ENCODE measurements at places on chromosomes 1 and 21.

DNA sequence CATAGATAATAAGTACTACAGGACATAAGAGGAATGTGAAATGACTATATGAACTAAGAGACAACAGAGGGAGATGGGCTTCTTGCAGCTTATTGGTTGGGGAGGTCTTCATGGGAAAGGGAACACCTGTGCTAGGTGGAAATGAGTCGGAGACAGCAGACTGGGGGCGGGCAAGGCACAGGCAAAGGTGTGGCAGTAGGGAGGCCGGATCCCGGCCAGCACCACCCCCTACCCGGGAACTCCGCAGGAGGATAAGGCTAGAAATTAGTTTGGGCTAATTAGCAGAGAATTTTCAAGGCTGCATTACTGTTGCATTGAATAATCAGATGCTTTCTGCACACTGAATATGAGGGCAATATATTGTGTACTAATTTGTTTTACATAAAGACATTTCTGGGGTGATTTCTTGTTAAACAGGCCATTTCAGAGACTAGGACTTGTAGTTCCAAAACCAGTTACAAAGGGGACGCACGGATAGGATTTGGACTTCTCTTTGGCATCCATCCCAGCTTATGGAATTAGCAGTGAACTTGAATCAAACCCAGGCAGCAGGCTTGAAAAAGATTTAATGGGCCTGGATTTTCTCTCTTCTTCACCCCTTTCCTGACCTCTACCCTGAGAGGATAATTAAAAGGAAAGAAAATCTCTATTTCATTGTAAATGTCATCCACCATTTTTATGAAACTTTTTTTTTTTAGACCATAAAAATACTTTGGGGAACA, 2.2 kb upstream of the HUNK start:
- DNase-seq, result no peak

GRCh38 chr1:54273795-54274163, 73.8 kb downstream of the MRPL37 start:
- DNase-seq, result no peak

GRCh38 chr1:204729516-204729915, 44.0 kb upstream of the LRRN2 start:
- DNase-seq, result no peak

DNA sequence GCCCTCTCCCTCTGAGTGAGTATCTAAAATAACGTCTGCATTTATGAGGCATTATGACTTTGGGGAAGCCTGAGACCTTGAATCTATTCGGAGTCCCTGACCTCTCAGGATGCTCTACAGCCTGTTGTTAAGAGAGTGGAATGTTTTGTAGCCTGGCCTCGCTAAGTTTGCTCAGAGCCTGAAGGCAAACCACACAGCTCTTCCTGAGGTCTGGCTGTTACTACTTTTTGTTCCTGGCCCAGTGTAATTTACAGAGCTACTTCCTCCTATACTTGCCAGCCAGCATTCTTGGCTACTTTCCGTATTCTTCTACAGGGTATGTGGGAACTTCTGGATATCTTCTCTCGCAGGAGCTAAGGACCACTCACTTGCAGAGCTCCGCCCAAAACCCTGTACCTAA, 3.6 kb upstream of the ZMYM4 start:
- DNase-seq, result no peak

DNA sequence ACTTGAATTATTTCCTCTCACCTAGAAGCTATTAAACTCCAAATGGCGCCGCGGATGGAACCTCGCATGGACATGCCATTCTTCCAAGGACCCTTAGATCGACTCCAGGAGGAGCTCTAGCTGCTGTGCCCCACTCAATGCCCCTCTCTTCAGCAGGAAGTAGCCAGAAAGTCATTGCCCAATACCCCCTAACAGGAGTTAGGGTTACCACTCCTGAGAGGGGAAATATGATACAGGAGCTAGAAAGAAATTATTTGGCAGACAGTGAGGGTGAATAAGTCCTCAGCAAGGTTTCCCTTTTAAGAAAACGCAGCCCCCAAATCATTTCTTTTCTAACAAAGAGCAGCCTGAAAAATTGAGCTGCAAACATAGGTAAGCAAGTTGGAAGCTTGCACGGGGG, 28.6 kb downstream of the TFB2M start:
- no peak for DNase-seq

DNA sequence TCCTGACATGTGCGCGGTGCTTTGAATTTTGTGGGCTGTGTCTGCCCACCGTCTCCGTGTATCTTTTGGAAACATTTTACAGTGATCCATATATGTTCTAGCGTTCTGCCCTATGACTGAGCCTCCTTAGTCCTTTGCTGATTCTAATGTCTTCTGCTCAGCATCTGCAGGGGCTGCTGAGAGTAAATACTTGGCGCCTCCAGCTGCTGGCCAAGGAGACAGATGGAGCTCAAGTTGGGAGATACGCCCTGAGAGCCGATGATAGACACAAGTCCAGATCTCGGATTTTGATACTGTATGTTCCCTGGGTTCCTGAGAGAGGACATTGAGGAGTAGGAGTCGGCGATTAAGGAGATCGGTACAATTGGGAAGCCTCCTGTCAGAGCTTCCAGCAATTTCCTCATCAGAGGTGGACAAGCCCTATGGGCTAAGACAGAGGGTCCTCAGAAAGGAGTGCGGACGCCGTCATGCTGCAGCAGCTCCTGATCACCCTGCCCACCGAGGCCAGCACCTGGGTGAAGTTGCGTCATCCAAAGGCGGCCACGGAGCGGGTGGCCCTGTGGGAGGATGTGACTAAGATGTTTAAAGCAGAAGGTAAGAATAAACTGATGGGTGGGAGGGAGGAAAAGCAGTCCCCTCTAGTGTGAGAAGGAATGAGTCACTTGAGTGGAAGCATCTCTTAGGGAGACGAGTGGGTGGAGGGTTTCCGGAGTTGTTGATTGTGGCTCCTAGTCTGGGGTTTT, 390 bp downstream of the ZFP69B start:
- DNase-seq, result peak; percentile 88

- no peak for DNase-seq
Measured at GRCh38 chr1:3441410-3441847, 13.0 kb upstream of the ARHGEF16 start.

DNA sequence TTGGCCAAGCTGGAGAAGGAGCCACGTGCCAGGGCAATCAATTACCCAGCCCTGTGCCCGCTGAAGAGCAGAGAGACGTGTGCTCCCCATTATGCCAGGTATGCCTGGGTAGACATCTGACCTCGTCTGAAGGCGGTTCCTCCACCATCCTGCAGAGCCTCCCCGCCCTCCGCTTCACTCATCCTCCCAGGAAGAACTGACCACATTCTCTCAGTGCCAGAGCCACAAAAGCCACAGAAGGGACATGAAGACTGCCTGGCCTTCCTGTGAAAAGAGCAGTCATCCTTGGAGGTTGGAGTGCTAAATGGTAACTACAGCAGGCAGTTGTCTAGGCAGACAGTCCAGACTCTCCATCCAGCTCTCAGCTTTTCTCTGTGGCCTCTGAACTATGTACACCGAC, 12.0 kb downstream of the SYT2 start:
- no peak for DNase-seq

- DNase-seq, result no peak
Measured at GRCh38 chr1:33088119-33088906, 7.4 kb downstream of the AZIN2 start.

- no peak for DNase-seq
Measured at GRCh38 chr1:163912170-163912884, 590.6 kb downstream of the NUF2 start.

DNA sequence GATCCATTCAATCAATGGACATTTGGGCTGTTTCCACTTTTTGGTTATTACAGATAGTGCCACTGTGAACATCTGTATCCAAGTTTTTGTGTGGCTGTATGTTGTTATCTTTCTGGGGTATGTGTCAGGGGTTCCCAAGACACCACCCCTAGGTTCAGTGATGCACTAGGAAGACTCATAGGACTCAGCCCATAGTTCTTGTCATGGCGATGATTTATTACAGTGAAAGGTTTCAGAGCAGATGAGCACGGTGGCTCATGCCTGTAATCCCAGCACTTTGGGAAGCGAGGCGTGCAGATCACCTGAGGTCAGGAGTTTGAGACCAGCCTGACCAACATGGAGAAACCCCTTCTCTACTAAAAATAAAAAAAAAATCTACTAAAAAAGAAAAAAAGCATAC, 64.1 kb downstream of the MAN1C1 start:
- no peak for DNase-seq

DNA sequence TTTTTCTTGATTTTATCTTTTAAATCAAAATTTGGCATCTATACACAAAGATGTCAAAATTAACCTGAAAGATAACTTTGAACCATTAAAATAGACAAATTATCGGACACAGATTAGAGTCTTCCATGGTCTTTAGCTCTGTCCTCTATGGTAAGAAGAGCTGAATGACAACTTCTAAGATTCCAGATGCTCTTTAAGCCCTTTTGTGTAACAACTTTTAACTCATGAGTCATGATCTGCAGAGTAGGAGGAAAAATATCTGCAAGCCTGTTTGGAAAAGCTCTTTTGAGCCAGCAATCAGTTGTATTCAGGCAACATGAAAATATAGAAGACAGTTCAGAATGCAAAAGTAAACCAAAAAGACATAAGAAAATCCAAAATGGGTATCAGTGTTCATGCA, 37.8 kb downstream of the TTC13 start:
- no peak for DNase-seq

- DNase-seq, result no peak
Measured at GRCh38 chr1:25780318-25781129, 19.5 kb upstream of the SELENON start.

DNA sequence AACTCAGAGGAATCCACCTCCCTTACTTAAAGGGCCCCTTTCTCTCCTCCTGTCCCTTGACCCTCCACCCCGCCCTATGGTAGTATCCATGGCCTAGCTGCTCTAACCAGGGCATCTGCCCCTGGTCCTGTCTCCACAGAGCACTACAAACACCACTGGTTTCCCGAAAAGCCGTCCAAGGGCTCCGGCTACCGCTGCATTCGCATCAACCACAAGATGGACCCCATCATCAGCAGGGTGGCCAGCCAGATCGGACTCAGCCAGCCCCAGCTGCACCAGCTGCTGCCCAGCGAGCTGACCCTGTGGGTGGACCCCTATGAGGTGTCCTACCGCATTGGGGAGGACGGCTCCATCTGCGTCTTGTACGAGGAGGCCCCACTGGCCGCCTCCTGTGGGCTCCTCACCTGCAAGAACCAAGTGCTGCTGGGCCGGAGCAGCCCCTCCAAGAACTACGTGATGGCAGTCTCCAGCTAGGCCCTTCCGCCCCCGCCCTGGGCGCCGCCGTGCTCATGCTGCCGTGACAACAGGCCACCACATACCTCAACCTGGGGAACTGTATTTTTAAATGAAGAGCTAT, 1.7 kb downstream of the BTG2 start:
- peak; percentile 61 for DNase-seq

DNA sequence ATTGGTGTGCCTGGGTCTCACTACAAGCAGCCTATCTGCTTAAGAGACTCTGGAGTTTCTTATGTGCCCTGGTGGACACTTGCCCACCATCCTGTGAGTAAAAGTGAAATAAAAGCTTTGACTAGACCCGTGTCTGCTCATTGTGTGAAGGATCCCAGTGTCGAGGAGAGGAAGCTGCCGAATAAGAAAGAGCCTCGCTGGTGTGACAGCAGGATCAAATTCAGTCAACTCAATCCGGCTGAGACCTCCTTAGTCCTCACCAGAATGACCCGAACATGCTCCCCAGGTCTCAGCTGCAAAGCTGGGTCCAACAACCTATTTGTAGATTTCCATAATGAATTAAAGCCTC, 14.8 kb downstream of the CD2 start:
- no peak for DNase-seq

DNA sequence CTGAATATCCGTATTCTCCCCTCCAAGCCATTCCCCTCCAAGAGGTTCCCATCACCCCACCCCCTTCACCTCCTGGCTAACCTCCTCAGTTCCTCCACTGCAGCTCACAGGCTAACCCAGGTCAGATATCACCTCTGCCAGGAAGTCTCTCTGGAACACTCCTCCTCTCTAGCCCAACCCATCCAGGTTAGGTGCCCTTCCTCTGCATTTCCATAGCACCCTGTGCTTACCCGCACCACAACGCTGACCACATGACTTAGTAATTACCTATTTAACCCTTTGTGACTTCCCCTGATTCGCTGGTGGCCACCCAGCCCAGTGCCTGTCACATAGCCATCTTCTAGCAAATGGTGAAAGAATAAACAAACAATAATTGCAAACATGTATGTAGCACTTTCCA, 49.5 kb upstream of the IFFO2 start:
- no peak for DNase-seq

GRCh38 chr1:62800825-62801306, 16.9 kb downstream of the ATG4C start:
- DNase-seq, result no peak

GRCh38 chr1:37148663-37149062, 114.3 kb upstream of the GRIK3 start:
- DNase-seq, result no peak

GRCh38 chr1:89780721-89781120, 40.1 kb upstream of the LRRC8D start:
- peak; percentile 21 for DNase-seq

- DNase-seq, result no peak
Measured at GRCh38 chr1:166080277-166080966, 86.4 kb downstream of the FAM78B start.

- no peak for DNase-seq
Measured at GRCh38 chr1:3471356-3472087, 17.1 kb downstream of the ARHGEF16 start.

DNA sequence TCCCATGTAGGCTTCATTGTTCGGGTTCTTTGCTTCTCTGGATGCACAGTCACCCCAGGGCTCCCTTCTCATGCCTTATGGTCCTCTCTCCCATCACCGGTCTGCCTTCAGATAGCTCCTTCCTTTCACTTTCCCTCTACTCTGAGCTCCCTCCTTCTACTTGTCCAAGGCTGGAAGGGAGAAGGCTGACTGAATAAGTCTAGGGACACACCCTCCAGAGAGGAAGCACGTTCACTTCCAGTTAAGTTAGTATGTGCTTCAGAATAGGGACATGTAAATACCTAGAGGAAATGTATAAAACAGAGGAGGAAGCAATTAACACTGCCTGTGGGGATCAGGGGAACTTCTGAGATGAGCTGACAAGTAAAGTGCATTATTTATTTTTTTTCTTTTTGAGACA, 23.5 kb downstream of the CXADR start:
- no peak for DNase-seq

DNA sequence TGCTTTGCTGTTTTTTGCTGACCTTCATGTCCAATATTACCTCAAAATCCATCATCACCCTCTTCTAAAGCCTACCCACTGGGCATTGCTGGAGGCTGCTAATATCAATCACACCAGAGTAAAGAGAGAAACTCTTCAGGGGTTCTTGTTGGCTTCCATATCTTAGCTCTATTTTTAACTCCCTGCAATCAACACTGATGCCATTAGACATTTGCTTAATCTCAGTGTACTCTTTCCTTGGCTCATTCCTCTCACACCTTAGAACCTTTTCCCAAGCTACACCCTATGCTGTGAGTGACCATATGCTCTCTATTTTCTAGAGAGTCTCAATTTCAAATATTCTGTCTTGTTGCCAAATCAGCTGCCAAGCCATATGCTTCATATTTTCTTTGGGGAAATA, 40.6 kb upstream of the RABGAP1L start:
- DNase-seq, result no peak

Data from activated naive CD4-positive, alpha-beta T cell treated with Interleukin-2 at 50 U/mL for 16 hours (primary cell).